ENCODE measurements at places on chromosomes 13 and 19.
A peak's percentile ranks its signal among the peaks of the same experiment; 100 is the strongest.

DNA sequence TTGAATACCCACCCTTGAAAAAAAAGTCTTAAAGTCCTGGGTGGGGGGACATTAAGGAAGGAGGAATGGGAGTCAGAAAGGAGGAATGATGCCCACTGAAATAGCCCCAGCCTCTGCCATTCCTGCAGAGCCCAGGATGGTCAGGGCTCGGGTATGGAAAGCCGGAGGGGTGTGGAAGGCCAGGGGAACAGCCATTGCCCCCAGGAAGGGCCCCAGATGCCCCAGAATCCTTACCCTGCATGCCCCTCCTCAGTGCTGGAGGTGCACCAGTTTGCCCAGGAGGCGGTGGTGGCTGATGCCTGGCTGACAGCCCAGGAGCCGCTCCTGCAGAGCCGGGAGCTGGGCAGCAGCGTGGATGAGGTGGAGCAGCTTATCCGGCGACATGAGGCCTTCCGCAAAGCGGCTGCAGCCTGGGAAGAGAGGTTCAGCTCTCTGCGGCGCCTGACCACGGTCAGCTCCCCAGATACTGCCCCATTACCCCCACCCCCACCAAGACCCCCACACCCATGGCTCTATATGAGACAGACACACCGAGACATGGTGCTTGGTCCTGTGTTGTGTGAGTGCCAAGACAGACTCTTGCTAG lies 10.7 kb upstream of the SHKBP1 start:
- no peak for DNase-seq

GRCh38 chr13:73610799-73611592 lies 523.2 kb downstream of the KLF12 start:
- DNase-seq: no peak

GRCh38 chr13:70253411-70253810 lies 145.2 kb upstream of the KLHL1 start:
- DNase-seq: peak; percentile 48

- DNase-seq: no peak
These were observed 55.3 kb downstream of the FRY start for GRCh38 chr13:32086791-32087441.

DNA sequence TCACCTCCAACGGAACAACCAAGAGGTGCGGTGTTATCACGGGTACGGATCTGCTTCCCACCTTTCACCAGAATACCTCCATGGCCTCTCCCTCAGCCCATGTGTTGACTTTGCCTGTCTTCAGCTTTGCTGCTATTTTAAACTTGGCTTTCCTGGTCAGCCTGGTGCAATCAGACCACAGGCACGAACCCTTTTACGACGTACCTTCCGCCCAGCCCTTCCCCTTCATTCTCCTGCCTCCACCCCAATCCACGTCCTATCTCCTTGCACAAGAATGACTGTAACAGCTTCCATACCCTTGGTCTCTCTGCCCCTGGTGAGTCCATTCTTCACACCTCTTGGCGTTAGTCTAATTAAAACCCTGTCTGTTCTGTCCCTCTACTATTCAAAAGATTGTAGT lies 431.7 kb downstream of the EFNB2 start:
- no peak for DNase-seq

- DNase-seq: no peak
These were observed 56.1 kb upstream of the TNFRSF19 start for GRCh38 chr13:23514076-23514475.

DNA sequence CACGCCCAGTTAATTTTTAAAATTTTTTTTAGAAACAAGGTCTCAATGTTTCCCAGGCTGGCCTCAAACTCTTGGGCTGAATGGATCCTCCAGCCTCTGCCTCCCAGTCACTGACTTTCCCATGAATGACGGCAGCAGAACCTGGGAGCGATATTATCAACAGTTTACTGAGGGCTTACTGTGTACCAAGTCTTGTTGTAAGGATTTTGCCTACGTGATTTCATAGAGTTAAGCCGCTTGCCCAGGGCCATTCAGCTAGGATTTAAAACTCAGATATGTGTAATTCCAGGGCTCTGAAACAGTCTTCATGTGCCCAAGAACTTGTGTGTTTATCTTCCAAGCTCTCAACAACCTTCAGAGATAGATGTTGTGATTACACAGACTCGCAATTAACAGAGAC lies 6.0 kb upstream of the KXD1 start:
- DNase-seq: no peak

- peak; percentile 11 for DNase-seq
These were observed 890 bp upstream of the ZNF611 start for GRCh38 chr19:52735734-52736133.

- no peak for DNase-seq
These were observed 144.5 kb downstream of the KCTD15 start for GRCh38 chr19:33941133-33941532.

DNA sequence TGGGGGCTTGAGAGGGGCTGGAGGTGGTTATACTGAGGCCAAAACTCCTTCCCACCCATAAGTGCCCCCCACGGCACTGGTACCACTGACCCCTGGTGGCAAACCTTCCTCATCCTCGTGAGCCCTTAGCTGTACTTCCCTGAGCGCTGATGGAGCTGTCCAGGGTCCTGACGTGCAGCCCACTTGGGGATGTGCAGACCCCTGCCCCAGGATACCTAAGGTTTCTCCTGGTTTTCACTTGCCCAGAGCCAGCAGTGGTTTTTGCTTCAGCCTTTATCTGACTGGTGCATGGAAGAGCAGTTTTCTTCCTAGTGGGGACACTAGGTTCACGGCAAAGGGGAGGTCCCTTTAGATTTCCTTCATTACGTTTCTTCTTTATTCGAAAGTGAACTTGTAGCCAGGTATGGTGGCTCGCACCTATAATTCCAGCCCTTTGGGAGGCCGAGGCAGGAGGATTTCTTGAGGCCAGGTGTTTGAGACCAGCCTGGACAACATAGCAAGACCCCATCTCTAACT lies 28.7 kb upstream of the KCTD15 start:
- DNase-seq: no peak

GRCh38 chr13:34611671-34612070 lies 330.4 kb upstream of the NBEA start:
- no peak for DNase-seq

GRCh38 chr13:68304286-68304893 lies 1074.3 kb upstream of the PCDH9 start:
- no peak for DNase-seq

DNA sequence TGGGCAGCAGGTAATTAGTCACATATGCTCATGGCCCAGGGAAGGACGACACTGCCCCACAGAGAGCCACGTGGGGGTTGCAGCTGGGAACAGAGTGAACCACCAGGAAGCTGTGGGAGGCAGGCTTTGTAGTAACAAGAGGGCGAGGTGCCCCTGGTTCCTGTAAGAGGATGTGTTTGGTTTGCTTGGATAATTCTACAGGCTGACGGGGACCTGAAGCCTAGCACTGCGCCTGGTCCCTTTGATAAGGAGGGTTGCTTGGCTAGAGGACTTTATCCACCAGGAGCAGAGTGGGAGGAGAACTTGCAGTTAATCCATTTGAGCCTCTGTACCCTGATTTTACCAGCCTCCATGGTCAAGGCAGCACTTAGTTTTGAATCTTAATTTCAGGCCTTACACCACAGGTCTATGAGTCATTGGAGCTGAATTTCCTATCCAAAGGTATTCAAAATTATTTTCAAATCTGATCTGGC lies 67.4 kb upstream of the CLDN10 start:
- no peak for DNase-seq

DNA sequence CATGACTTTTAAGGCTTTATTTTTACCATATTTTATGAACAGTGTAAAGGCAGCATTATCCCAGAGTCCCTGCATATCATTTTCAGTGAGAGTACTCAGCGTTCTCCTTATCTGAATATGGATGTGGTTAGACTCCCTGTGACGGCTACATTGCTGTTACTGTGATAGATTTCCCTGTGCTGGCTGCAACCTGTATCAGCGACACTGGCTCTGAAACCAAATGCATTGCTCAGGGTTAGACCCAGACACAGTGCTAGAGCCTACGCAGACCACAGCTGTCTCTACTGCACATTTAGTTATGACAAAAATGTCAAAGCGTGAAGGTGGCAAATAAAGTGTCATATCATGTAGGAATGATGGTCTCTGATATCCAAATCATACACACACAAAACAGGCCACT lies 138.0 kb downstream of the ENOX1 start:
- DNase-seq: no peak

DNA sequence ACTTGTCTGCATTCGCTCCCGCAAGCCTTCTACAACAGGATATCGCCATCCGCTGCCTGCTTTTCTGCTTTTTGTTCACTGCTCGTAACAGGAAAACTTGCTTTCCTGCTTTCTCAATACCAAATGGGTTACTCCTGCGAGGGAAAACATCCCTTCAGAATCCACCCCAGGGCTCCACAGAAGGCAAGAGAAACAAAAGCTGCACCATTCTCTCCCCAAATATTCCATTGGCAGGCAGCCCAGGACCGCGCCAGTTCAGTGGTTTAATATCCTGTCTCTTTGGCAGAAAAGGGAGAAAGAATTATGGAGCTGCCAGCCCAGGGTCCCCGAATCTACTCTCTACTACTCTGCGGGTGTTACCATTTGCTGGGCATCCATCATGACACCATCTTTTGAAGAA lies 84.7 kb upstream of the DOCK9 start:
- peak; percentile 25 for DNase-seq

DNA sequence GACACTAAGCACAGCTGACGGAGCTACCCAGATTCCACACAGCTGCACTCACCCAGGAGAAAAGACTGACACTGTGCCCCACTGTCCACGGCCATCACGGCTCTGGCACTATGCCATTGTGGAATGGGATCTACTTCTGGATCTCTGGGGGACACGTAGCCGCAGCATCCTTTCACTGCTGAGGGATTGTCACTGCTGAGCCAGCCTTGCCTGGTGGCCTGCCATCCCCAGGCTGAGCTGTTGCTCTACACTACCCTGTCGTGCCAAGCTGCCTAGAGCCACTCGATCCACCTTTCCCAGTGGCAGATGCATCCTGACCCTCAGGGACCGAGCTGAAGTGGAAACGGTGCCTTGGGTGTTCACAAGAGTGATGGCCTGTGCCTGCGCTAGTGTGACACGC lies 5.0 kb upstream of the LILRB5 start:
- no peak for DNase-seq

DNA sequence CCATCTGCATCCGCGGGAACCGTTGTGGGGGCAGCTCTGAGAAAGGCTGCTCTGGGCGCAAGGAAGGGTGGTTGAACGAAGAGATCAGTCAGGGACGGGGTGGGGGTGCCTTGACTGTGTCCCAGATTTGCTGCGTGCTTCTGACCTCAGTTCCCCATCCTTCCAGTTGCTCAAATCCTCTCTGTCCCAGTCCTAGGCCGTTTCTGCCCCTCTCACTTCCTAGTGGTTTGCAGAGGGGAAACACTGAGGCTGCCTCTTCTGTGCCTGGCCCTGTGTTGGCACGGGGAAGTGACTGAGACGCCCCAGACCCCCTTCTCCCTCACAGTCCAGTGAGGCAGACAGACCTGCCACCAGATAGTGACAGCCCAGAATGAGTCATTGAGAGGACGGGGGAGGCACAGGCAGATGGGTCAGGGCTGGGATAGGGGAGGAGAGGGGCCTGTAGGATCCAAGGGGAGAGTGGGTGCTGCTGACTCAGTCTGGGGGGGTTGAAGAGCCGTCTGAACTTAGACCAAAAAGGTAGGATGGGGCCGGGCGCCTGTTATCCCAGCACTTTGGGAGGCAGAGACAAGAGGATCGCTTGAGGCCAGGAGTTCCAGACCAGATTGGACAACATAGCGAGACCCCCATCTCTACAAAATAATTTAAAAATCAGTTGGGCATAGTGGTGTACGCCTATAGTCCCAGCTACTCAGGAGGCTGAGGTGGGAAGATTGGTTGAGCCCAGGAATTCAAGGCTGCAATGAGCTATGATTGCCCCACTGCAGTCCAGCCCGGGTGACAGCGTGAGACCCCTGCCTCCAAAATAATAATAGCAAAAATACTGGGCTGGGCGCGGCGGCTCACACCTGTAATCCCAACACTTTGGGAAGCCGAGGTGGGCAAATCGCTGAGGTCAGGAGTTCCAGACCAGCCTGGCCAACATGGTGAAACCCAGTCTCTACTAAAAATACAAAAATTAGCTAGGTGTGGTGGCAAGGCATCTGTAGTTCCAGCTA lies 26.5 kb downstream of the NUMBL start:
- no peak for DNase-seq

GRCh38 chr19:1266129-1266915 lies 2.8 kb upstream of the CIRBP start:
- DNase-seq: peak; percentile 34

GRCh38 chr13:44402899-44403445 lies 29.3 kb downstream of the SERP2 start:
- no peak for DNase-seq

DNA sequence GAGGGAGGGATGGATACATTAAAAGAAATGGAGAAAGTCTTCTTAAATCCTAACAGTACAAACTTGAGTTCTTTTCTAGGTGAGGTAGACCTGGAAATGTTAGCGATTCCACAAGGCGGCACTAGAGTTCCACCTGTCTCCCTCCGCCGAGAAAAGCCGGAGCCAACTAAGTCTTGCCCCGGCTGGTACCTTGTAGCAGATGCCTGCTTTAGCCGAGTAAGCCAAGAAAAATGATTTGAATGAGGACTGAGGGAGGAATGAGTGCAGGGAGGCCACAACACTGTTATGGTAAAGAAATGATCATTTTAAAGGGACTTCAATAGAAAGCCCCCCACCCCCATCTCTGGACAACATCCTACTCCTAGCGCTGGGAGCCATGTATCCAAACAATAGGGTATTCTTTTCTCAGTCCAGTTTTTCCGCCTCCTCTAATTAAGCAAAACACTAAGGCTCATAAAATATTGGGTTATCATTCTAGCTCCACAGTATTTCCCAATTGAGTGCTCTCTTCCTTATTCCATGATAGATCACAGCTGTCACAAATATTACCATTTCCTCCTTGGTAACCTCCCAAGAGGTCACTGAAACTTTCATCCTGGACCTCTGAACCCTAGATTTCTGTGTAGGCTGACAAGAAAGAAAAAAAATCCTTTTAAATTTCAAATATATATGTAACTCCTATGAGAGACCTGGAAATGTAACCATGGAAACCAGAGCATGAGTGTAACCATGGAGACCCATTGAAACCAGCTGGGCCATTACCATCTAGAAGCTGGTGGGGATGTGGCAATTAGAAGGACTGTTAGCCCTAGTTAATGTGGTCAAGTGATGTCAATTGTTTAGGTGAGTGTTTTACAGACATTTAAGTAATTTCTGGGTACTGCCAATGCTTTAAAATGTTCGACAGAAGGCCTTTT lies 58.3 kb downstream of the GPALPP1 start:
- peak; percentile 17 for DNase-seq

GRCh38 chr13:99125326-99125915 lies 75.2 kb upstream of the UBAC2 start:
- DNase-seq: no peak

GRCh38 chr19:4431296-4431695 lies 26.3 kb downstream of the UBXN6 start:
- no peak for DNase-seq

DNA sequence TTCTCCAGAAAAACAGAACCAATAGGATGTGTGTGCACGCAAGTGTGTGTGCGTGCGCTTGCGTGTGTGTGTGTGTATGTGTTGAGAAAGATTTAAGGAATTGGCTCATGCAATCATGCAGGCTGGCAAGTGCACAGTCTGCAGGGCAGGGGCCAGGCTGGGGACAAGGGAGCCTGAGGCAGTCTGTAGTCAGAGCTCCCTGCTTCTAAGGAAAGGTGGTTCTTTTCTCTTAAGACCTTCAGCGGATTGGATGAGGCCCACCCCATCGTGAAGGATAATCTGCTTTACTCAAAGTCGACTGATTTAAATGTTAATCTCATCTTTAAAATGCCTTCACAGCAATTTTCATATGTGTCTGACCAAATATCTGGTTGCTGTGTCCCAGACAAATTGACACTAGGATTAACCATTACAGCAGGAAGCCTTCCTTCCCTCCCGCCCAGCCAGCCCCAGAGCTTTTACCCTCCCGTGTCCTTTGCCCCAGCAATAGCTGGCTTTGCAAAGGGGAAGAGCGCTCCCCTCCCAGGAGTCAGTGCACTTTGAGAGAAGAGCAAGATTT lies 15.0 kb upstream of the NAXD start:
- no peak for DNase-seq
